D721Med (cell line): ENCODE measurements at places on chromosomes 12 and 14.

DNA sequence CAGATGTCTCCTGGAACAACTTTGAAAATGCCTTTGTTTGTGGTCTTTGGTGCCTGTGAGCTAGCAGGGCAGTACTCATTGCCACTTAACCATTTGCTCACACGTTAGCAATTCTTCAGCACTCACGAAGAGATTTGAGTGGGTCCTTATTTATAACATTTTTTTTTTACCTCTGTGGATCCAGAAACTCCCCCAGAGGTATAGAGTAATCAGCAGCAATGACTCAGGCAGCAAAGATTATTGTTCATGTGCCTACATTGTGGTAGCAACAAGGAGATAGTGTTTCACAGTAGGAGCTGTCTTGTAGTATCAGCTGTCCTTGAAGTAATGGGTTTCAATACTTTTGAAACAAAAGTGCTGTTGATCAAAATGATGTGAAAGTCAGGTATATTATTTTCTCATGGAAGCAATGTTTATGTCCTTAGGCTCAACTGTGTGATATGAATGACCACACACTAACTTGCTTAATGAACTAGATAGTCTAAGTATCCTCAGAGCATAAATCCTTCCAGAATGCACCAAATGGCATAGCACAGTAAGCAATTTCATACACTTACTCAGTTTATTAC, 304.1 kb downstream of the EGLN3 start:
- no peak for DNase-seq

DNA sequence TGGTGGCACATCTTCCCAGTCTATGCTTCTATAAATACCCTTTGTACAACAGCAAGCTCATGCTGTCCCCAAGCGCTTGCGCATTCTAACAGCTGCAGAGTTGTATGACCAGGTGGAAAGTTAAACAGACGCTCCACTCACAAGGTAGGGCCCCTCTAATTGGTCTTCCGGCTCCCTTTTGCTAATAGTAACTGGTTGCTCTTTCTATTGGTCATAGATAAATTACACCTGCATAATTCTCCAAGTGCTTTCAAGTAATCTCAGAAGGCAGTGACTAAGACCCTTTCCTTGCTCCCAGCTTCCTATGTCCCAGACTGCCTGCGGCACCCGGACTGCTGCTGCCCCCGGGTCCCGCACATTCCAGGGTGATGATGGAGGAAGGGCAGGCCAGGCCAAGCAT, 6.1 kb upstream of the TSPAN9 start:
- DNase-seq, result no peak

DNA sequence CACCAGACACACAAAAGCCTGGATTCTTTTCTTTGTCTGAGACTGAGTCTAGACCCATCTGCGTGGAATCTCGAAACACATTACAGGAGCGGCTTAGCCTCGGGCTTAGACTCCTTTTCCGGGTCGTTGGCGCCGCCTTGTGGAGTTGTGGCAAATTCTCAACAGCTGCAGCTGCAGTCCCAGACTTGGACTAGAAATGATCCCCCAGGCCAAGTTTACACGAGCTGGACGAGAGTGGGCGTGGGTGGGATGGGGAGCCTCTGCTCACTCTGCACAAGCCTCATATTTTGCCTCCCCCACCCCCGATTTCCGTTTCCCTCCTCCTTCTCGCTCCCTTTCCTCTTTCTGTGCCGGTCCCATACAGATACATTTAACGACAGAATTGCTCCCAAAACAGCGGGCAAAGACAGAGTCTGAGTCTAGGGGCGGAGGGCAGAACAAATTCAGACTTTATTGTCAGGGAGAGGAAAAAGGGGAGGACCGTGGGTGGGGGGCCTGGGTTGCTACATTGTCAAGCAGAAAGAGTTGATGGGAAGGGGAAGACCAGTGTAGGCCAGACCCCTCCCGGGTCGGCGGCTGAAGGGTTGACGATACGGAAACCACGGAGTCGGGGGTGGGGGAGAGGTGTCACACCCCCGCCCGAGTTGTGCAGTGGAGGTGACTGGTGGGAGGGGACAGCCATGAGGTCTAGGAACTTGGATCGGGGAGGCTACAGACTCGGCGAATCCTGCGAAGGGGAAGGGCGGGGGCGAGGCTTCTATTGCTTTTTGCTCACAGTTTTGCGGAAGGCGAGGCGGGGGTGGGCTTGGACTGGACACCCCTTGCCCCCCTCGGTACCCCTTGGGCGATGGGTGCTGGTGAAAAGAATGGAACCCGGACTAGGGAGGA, 4.7 kb upstream of the GPR84 start:
- DNase-seq, result peak; percentile 84

- no peak for DNase-seq
Observed at GRCh38 chr12:84136862-84137367, 775.7 kb downstream of the SLC6A15 start.

DNA sequence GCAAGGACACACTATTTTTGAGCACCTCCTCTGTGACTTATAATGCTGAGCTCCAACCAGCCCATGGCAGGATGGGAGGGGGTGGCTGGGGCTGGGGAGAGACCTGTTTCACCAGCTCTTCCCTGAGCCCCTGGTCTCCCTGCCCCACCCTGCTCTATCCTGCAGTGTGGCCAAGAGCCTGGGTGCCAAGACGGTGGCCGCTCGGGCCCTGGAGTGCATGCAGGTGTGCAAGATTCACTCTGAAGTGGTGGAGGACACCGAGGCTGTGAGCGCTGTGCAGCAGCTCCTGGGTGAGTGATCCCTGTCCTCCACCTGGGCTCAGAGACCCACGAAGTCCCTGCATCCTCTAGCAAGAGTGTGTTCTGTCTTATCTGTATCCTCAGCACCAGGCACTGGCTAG, 14.4 kb downstream of the SDSL start:
- DNase-seq, result no peak

GRCh38 chr14:35221462-35221861, 70.7 kb upstream of the PSMA6 start:
- no peak for DNase-seq

GRCh38 chr12:2535583-2536204, 259.1 kb upstream of the FKBP4 start:
- no peak for DNase-seq

DNA sequence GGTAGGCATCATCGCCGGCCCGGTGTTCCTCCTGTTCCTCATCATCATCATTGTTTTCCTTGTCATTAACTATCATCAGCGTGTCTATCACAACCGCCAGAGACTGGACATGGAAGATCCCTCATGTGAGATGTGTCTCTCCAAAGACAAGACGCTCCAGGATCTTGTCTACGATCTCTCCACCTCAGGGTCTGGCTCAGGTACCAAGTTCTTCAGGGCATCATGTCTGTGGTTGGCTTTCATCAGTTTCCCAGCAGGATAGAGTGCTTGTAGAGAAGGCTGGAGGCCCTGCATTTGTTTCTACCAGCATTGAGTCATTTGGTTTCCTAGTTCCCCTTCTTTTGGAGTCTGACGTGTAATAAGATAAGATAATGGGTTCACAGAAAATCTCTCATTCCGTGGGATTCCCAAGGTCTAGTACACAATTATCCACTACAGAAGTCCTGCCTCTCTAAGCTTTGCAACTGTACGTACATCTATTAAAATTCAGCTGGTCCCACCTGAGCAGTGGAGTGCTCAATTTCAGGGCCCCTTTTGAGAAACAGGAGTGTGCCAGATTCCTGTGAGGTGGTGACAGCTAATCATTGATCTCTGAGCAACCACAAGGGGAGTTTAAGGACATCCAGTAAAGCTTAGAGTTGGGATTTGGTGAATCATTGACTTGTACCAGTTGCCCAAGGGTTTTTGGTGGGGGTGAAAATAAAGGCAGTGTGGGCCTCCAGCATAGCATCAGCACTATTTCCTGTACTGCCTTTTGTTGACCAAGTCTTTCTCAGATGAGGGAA, 25.1 kb downstream of the ACVR1B start:
- no peak for DNase-seq

DNA sequence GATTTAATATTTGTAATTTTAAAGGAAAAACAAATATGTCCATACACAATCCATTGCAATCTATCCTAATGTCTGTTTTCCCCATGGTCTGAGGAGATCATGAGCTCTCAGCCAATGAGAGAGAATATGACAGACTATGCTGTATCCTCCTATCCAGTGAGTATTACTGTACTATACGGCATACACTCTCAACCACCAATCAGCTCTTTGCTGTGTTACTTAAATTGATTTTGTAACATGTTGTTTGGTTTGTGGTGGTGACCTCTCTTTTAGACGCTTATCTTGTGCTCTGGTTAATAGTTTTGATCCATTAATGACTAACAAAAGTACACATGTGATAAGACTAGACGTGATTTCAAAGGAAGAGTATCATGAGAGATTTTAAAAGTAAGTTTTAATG, 231.5 kb upstream of the FOXN3 start:
- DNase-seq, result no peak

DNA sequence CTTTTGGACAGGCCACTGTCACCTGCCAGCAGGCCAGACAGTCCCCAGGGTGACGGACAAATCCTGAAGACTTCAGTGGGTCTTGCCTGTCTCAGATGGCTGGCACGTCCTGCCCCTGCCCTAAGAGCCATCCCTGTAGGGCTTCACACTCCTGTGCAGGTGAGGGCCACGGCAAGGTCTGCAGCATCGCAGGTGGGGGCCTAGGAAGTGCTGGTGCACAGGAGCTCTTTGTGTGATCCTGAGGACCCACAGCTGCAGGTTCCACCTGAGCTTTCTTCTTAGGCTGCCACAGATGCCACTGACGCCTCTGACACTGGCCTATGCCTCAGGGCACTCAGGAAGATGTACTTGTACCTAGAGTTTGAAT, 108.5 kb upstream of the FKBP4 start:
- no peak for DNase-seq

- no peak for DNase-seq
Observed at GRCh38 chr12:4210183-4210582, 63.4 kb upstream of the CCND2 start.

DNA sequence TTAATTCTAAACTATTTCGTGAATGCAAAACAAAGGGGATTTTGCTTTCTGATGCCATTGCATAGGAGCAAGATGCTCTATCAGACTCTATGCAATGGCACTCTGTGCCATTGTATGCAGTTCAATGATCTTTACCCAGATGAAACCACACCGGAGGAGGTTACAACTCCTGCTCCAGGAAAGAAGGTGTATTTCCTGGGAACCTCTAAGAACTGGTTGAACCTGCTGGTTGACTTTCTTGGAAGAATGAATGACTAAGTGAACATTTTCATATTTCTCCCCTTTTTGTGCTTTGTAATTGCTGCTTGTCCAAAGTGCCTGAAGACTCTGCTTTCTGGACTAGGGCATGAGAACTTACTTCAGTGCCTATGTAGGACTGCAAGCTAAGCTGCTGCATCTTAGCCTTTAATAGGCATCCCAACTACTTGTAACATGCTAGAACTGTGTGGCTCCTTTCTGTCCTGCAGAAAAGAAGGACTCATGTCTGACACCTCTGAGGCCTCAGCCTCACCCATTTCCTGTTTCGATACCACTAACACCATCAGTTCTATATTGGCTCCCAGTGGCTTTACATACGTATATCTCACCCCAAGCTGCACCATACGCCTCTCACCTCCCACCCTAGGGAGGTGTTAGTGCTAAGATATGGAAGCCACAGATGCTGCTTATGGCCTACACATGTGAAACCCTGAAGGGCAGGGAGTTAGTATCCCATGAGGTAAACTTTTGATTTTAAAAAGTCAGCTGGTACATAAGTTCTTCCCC, 193.5 kb upstream of the CNOT2 start:
- no peak for DNase-seq

- DNase-seq, result no peak
Observed at GRCh38 chr14:97306133-97306759, 509.1 kb downstream of the VRK1 start.

DNA sequence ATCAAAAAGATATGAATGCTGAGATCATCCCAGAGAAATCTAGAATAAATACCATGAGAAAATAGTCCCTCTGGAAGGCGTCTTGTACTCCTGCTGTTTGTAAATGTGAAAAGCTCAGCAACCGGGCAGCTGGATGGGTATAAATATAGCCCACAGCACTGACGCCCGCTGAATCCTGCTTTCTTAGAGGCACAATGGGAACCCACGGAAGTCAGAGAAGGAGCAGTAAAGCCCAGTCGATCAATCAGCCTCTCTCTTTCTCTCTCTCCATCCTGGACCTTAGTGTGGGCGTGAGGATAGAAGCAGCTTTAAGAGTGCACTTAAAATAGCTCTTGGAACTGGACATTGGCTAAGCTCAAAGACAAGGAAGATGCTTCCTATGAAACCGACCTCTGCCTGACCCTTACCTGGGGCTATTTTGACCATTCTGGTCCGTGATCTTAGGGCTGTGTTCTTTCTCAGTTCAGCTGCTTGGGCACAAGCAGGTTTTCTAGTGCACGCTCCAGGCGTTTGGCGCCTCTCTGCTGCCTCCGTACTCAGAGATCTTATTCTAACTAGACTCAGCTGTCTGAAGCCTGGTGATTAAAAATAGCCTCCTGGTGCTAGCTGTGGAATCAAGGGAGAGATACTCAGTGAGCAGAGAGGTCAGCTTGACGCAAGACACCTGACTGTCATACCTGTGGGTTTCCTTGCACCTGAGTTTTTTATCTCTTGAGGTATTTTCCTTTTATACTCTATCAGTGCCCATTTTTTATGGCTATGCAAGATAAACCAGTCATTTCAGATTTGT, 144.6 kb downstream of the ETV6 start:
- no peak for DNase-seq

DNA sequence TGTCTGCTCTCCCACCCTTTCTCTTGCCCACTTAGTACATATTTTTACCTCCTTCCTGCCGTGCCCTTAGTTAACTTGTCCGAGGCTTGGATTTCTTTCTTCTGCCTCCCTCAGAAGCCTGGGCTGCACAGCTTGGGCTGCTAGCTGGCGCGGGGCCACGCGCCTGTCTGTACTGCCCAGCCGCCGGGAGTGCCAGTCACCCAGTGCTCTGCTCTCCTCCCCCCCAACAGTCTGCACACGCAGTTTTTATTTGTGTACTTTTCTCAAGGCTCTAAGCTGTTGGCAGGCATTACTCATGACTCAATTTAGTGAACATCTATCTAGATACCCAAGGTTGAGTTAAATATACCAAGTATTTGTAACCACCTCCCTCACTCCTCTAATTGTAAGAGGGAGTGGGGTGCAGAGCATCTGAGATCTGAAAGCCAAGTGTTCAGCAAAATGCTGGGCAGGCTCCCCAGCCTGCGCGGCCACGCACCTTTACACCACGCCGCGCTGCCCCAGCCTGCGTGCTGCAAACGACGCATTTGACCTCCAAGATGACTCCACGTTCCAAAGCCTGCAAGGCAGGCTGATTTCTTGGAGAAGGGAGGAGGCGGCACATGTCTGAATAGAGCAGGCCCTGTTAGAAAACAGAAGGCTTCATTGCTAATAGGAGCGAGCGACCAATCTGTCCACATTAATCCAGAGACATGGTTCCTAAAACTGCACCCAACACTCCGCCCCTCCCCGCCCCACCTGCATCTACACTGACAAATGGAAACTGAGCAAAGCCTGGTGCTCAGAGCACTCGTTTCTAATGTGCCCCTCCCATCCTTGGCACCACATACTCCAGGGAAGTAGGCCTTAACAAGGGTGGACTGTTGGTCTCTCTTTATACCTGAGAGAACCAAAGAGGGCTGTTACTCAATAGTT, 18.2 kb upstream of the CACNA2D4 start:
- DNase-seq, result no peak

DNA sequence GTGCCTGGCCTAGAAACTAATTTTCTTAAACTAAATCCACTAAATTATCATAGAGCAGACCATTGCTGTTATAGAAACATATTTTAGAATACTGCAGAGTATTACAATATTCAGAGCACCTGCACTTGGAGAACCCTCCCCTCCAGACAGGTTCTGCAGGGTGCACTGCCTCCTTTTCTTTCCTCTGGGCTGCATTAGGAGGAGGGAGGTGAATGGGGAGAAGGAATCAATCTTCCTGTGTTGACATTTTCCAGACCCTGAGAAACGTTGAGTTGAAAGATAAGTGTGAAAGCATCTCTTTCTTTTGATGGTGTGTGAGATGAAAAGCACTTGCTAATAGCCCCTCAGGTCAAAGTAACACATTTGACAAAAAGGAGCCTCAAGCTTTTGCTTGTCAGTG, 7.3 kb downstream of the SYNE2 start:
- no peak for DNase-seq
